A673 (cell line): ENCODE measurements at places on chromosomes 7 and 10. TPM values are rescaled to one million over a fixed set of nuclear protein-coding genes. Genes with fewer than 3 reads are reported as not detected.

DNA sequence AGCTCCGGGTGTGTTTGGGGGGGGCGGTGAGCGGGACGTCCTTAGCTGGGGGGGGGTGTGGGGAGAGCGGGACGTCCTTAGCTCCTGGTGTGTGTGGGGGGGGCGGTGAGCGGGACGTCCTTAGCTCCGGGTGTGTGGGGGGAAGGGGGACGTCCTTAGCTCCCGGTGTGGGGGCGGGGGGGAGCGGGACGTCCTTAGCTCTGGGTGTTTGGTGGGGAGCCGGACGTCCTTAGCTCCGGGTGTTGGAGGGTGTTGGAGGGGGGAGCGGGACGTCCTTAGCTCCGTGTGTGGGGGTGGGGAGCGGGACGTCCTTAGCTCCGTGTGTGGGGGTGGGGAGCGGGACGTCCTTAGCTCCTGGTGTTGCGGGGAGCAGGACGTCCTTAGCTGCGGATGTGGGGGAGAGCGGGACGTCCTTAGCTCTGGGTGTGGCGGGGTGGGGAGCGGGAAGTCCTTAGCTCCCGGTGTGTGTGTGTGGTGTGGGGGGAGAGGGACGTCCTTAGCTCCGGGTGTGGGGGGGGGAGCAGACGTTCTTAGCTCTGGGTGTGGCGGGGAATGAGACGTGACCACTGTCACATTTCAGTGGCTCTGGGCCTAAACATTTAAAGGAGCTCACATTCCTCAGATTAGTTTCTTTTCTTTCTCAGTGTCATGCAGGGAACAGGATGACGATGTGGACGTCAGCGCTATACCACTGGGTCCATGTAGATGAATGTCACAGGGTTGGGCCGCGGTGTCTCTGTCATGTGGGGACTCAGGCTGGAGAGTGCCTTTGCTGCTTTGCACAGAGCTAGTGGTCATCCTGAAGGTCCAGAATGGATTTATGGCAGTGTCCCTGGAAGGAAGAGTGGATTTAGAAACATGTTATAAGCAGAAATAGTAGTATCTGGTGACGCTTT is 7.5 kb downstream of the DYNC2I1 start:
- peak; percentile 35 for DNase-seq

GRCh38 chr10:23413629-23414089 is 25.2 kb upstream of the OTUD1 start:
- no peak for DNase-seq

GRCh38 chr7:151859948-151860685 is 16.8 kb downstream of the PRKAG2 start:
- DNase-seq: no peak

- no peak for DNase-seq
Observed at GRCh38 chr7:475951-476441, 43.6 kb downstream of the PDGFA start.

DNA sequence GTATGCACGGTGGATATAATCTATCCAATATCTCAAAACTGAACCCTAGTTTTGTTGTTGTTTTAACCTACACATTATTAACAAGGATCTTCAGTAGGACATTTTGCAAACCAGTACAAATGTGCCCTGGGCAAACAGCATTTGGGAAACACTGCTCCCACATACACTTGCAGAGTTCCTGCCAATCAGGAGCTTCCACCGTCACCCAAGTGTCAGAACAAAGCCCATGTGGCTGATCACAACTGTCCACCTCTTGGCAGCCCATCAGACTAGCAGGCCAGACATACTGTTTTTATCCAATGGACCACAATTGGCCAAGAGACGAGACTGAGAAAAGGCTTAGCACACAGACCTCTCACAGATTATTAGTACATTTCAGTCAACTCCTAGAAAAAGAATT is 200.4 kb downstream of the FAM107B start:
- no peak for DNase-seq

GRCh38 chr10:36266923-36267322 is 624.8 kb upstream of the FZD8 start:
- no peak for DNase-seq

DNA sequence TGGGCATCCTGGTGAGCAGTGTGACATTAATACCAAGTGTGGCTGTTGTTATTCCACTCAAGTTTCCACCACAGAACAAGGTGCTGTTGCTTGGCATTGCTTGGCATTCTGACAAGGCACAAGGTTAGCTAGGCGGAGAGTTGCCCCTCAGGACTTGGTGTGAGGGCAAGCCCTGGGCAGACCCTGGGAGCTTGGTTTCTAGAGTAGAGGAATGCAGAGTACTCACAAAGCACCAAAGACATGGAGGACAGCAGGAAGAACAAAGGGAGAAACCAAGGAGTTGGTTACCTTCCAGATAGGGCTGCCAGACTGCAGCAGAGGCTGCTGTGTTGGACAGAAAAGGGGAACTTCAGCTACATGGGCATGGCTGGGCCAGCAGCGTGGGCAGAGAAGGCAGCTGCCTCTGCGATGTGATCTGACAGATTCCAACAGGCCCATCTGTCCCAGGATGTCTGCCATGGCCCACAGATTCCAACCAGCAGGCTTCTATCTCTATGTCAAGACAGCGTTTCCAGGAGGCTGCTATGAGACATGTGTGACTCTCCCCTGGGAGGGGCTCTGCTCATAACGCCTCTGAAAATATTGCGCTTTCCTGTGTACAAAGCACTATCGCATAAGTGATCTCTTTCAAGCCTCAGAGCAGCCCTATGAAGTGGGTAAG is 1.8 kb downstream of the GOLGA7B start:
- no peak for DNase-seq

GRCh38 chr10:88186335-88186734 is 322.9 kb downstream of the PTEN start:
- no peak for DNase-seq

- DNase-seq: peak; percentile 95
Observed at GRCh38 chr10:21278491-21279216, 246.8 kb downstream of the SKIDA1 start.

- no peak for DNase-seq
Observed at GRCh38 chr7:43878867-43879266, 9.6 kb upstream of the MRPS24 start.

DNA sequence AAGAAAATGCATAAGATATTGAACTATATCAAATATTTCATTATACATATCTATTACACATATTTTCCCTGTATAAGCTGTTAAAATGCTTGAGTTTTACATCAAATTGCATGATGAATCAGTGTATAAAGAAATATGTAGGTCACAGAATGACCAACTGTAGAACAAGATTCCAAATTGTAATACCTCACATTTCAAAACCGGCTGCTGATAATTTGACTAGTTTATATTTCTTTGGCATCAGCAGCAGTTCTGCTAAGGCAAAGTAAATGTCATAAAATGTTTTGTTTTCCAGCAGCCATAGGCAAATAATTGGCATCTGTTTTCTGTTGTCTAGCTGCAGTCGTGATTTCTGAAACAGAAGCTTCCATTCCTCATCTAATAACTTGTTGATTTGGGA is 633.9 kb downstream of the ARL4A start:
- DNase-seq: no peak

DNA sequence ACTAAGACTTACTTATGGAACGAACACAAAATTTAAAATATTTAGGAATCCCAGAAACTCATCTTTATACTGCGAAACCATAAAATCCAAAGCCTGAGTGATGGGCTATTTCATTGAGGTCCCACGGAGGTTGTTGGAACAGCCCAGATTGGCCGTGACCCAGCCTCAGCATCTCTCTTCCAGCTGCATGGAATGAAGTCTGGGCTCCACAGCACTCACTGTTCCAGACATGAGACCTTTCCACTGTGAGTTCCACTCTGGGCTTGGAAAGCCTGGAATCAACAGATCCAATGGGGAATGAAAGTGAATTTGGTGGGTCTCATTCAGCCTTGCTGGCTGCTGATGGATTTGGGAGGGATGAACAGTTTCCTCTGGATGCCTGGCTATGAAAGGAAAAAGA is 184.9 kb downstream of the EMX2 start:
- DNase-seq: no peak

DNA sequence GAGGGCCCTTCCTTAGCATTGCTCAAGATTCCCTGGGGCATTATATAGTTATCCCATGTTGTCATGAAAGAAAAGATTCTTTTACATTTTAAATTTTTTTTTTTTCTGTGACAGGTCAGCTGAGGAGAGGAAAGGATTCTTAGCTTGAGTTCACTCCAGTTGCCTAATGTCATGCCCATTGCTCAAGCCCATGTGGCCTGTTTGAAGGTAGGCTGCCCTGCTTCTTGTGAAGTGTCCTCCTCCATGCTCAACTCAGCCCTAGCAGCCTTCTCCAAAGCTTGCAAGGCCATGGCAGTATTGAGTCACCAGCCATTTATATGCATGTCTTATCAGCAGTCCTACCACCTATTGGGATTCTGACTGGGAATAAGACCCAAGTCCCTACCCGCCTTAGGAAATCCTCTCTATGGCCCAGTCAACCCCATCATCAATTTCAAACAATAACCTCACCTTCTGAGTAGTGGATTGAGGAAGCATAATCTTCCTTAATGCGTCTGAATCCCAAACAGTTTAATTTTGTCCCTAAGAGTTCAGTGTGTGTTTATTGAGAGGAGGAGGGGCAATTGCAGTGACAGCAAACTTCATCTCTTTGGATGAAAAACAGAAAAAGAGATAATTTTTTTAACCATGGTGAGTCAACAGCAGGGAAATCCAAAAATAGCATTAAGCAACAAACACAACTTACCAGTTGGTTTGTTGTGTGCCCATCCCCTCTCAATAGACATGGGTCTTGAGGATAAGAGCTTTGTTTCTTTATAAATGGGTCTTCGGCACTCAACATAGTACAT is 38.6 kb upstream of the WASL start:
- no peak for DNase-seq

DNA sequence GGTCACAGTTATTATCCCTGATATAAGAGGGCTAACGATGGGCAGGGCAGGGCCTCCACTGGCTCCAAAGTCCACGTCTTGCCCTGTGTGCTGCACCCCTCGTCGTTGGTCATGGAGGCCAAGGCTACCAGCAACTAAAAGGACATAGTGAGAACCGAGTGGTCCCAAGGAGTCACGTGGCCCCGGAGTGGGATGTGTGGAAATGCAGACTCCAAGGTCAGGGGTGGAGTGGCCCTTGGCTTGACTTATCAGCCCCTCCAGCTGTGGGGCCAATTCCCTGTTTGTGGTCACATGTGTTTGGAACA is 30.7 kb downstream of the BTBD16 start:
- no peak for DNase-seq

- DNase-seq: no peak
Observed at GRCh38 chr7:8362723-8363369, 70.6 kb upstream of the NXPH1 start.

DNA sequence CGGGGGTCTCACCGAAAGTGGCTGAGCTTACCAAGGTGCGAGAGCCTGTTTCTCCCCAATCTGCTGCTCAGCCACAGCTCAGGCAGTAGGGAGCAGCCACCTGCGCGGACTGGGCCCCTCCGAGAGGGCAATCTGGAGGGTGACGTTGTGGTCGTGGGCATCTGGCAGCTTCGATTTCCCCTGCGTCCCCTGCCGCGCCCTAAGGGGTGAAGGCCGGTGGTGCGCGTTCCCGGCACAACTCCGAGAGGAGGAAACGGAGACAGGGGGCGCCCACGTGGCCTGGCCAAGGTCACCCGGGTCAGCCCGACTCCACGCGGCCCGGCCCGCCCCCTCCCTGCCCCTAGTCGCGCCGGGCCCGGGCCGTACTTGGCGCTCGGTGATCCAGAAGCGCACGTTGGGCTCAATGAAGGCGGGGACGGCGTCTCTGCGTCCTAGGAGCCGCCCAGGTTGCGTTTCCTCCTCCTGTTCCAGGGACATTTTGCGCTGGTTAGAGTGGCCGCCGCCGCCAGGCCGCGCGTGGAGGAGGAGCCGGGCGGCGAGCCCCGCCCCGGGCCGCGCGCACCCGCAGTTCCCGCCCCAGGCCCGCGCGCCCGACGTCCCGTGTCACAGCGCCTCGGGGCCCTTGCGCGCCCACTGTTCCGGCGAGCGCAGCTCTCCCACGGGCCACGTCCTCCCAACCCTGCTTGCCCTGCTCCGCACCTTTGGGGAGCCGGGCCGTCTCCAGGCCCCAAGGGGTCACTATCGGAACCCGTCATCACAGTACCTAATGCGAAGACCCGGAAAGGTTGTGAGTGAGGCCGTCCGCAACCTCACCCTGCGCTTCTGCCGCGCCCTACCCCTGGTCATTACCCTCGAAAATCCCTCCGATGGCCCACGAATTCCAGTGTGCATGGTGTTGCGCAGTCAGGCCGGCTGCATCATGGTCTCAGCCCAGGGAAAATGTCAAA is at the start of gene SFXN4:
TSS of gene SFXN4 (minus strand) at position 544 of the 947 bp plus-strand sequence. CDS start at position 477, 67 bp downstream.
- DNase-seq: peak; percentile 82

GRCh38 chr7:101133621-101134398 is 6.9 kb downstream of the SERPINE1 start:
- DNase-seq: peak; percentile 42

DNA sequence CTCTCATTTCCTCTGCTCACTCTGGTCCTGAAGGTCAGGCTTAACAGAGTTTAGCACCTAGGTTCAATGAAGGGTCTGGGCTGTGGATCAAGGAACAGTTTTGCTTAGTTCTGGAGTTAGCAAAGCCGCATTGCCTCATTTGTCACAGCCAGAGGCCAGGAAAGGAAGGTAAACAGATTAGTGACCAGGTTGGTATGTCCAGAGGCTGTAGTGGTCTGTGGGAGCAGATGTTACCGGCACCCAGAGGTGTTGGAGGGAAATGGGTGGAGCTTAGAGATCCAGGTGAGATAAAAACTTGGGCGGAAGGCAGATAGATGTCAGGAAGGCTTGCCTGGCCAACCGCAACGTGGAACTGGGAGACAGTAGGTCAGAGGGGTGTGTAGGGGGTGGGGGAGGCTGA is 36.6 kb upstream of the ZMIZ2 start:
- DNase-seq: no peak

DNA sequence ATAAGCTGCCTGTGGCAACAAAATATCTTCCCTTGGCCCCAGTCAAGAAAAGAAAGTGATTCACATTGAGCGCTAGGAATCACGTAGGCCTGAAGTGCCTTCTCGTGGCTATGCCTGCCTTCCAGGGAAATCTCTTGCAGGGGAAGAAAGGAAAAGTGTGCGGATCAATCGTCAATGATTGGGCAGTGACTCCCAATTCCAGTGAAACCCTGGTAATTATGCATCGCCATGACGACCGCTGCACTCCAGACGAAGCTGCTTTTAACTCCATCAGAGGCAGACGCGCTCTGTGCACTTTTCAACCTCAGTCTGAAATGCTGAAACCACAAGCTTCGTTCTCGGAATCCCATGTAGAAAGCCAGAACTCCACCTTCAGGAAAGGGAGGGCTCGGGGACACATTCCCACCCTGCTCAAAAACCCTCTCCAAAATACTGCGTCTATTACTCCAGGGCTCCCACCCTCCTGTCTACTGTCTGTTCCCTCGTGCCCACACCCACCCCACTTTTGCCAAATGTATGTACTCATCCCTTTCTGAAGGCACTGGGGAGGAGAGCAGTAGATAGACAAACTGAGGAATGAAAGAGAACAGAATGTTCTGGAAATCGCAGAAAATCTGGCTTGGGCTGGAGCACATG is 24.2 kb upstream of the PRKAG2 start:
- no peak for DNase-seq

- DNase-seq: no peak
Observed at GRCh38 chr10:28327491-28327880, 24.6 kb upstream of the MPP7 start.

- no peak for DNase-seq
Observed at GRCh38 chr10:7941576-7941975, 112.9 kb upstream of the GATA3 start.

Gene CREB5
- 7.1 and 10.3 TPM in 2 replicates for total RNA-seq

Gene DNAJC12
- total RNA-seq: 147 and 182 TPM in 2 replicates

Gene UTF1
- not detected in 2 replicates for total RNA-seq

Gene SPDYE9
- total RNA-seq: not detected in 2 replicates

Gene ANTXRL
- total RNA-seq: not detected in 2 replicates

Gene STX1A
- 37.8 and 47.1 TPM in 2 replicates for total RNA-seq

Gene PPP1R3A
- not detected in 2 replicates for total RNA-seq

Gene PDLIM1
- total RNA-seq: 0.32 and 0.74 TPM in 2 replicates
